Germinal center (tissue), 1 donor: ENCODE measurements at places on chromosomes 3 and 15.

DNA sequence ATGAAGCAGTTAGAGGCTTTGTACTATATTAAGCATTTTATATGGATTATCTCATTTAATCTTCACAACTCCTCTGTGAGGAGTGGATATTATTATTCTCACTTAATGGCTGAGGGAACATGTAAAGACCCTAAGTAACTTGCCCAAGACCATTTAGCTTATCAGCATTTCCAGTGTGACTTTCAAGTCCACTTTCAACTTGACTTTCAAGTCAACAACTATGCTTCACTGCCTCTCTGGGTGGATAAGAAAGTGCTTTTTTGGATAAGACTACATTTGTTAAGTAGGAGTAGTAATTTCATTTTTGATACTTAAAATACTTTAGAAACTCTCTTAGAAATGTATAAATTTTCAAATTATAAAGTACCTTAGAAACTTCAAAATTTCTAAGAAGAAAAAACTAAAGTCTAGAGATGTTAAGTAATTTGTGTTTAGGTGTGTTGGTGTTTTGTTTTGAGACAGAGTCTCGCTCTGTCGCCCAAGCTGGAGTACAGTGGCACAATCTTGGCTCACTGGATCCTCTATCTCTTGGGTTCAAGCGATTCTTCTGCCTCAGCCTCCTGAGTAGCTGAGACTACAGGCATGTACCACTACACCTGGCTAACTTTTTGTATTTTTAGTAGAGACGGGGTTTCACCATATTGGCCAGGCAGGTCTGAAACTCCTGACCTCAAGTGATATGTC is 71.8 kb downstream of the MINDY2 start:
- DNase-seq, result no peak

DNA sequence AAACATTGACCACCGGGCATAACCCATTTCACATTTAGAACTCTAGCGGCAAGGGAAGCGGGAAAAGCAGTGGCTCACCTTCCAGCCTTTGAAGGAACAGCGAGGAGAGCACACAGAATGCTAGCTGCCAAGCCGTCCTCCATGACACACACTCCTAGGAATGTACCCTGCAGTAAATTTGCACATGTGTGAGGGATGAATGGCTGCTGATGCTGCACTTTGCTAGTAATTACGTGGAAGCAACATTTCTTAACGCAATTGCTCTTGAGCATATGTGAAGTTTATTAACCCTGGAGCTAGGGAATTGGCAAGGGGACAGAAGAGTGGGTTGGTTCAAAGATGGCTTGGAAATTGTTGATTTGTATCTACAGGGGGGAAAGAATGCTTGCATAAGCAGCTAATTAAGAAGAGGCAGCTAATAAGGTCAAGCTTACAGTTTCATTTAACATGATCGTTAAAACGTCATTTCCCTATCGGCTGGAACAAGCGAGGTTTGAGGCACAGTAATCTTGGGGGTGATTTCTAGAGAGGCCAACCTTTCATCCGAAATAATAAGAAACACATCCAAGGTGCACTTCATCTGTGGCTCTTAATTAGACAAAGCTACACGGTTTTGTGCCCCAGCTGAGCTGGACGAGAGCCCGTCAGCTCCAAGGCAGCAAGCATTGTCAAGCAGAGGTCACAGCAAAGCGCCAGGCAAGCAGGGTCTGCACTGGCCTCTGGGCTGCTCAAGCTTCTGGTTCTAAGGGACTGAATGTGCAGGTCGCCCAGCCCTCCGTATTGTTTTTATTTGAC is 123.4 kb downstream of the CHSY1 start:
- no peak for DNase-seq

DNA sequence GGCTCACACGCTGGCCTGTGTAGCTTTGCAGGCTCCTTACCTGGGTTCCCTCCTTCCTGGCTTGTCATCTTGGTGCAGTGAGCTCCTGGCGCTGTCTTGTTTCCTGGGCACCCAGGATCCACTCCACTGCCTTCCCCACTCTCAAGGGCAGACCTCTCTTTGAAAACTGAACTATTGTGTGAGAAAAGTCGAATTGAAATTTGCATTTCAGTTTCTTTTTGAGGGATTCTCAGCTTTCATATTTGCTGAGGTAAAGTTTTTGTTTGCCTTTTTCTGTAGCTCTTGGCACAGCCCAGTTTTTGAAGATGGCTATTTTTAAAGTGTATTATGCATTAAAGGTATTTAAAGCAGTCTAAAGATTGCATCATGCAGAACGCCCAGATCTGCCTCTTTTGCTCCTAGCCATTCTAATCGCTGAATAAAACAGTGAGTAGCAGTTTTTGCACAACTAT is 70.1 kb downstream of the CCK start:
- DNase-seq, result peak; percentile 16

DNA sequence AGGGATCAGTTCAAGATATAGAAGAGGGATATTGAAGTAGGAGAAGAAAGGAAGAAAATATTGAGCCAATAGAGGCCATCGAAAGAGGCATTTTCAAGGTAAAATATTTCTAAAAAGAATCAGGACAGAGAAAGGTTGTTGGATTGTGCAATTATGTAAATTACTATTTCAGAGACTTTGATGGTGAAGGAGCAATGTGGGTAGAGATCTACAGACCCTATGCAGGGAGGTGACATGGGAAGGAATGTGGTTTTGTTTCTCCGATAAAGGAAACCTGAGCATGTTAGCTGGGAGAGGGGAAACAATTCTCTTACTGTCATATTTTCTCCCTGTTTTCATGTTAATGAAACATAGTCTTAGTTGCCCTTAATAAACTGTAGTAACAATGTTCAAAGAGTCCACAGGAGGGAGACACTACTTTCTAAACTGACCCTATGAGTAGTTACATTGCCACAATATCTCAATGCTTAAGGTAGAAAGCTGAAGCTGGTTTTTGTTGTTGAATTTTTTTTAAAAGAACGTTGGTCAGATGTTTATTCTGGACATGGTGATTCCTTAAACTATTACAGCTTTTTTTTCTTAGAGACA is 133.3 kb downstream of the GRM7 start:
- no peak for DNase-seq

DNA sequence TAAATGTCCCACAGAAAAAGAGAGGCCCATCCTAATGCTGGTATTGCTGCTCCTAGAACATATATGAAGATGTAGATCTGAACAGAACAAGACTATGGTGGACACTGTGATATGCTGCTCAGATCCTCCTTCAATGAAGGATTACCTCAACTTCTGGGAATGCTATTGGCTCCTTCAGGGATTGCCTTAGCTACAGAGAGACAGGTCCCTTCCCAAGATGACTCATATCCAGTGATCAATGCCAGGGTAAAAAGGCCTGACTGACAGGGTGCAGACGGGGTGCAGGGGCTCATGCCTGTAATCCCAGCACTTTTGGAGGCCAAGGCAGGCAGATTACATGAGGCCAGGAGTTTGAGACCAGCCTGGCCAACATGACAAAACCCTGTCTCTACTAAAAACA is 20.5 kb upstream of the STAG1 start:
- no peak for DNase-seq

GRCh38 chr3:100561459-100562158 is 47.8 kb upstream of the ADGRG7 start:
- DNase-seq, result no peak

DNA sequence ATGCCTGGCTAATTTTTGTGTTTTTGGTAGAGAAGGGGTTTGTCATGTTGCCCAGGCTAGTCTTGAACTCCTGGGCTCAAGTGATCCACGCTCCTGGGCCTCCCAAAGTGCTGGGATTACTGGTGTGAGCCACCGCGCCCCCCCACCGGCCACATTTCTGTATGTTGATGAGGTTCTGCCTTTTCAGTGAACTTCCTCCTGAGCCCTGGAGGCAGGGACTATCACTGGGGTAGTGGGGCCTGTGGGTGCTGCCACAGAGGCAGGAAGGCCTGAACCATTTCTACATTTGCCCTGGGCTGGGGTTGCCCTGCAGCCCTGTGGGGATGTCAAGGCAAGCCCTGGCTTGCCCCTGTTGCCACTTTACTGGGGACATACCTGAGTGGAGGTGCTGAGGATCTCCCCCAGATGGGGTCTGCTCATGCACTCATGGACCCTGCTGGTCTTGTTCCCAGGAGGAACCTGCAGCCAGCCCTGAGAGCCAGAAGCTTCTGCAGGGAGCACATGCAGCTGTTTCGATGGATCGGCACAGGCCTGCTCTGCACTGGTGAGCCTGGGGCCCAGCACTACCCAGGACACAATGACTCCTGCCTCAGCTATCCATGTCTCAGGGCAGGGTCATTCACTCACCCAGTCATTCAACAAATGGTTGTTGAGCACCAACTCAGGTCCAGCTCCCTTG is 5.7 kb downstream of the SLC28A1 start:
- no peak for DNase-seq

DNA sequence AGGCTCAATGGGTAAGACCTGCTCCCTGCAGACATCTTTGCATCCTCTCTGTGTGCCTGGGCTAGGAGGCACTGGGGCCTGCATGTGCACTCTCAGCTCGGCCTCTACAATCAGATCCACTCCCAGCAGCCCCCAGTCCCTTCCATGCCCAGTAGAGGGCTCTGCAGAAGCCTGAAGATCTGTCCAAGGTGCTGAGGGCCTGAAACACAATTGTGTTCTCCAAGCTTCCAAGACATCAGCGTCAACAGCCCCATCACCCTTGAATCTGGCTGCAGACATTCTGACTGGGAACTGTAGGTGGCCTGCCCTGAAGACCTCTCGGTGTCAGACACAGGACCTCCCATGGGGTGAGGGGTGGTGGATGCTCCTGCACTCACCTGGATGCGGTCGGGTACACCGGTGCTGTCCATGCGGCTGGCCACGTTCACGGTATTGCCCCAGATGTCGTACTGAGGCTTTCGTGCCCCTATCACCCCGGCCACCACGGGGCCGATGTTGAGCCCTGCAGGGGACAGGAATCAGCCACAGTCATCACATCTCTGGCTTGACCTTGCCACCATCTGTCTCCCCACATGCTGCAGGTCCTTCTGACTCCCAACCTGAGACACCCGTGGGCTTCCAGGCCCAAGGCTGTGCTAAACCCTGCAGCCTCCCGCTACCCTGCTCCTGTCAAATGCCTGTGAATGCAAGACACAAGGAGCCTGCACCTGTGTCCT is 84.7 kb downstream of the SEC22A start:
- DNase-seq, result peak; percentile 74

GRCh38 chr3:38829404-38829803 is 13.4 kb upstream of the SCN10A start:
- DNase-seq, result no peak

- DNase-seq, result no peak
Observed at GRCh38 chr15:78402061-78402610, 35.9 kb upstream of the IREB2 start.

GRCh38 chr3:104604326-104605010 is 762.2 kb upstream of the ALCAM start:
- no peak for DNase-seq

- no peak for DNase-seq
Observed at GRCh38 chr15:98703126-98703685, 54.9 kb downstream of the IGF1R start.

GRCh38 chr15:92656089-92656488 is 514 bp upstream of the FAM174B start:
- no peak for DNase-seq

DNA sequence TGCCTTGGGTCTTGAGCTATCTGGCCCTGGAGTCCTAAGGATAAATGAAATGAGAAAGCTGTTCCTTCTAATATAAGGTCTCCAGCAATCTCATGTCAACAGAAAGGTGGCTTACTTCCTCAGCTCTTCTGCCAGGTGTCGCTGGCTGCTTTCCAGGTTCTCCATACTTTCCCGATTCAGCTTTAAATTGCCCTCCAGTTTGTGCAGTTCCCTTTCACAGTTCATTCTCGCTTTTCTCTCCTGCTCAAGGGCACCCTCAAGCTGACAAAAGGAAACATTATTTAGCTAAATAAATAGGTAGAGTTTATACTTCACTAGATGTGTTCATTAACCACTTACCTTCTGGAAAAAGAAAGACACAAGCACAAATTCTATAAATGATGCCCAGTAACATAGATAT is 73.0 kb downstream of the MYH15 start:
- no peak for DNase-seq
